ENCODE measurements at places on chromosomes 6 and 20.
A peak's percentile ranks its signal among the peaks of the same experiment; 100 is the strongest.

GRCh38 chr20:41609474-41609873, 8.7 kb downstream of the CHD6 start:
- no peak for DNase-seq

- no peak for DNase-seq
These were observed 35.8 kb downstream of the GRIK2 start for GRCh38 chr6:101429270-101429669.

DNA sequence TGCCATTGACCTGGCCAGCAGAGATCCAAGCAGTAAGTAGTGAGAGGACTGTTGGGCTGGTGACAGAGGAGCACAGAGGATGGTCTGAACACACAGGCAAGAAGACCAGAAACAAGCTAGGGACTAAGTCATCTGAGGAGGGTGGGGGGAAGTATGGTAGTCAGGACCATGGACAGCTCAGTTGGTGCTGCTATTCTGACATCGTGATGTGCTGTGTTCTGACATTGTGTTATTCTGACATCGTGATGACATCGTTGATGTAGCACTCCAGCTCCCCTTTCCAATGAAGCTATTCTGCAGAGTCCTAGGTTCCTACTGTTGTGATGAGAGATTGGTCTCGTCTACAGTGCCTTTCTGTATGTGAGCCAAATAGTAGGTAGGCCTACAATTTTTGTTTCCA, 28.7 kb downstream of the CFAP206 start:
- peak; percentile 85 for DNase-seq

DNA sequence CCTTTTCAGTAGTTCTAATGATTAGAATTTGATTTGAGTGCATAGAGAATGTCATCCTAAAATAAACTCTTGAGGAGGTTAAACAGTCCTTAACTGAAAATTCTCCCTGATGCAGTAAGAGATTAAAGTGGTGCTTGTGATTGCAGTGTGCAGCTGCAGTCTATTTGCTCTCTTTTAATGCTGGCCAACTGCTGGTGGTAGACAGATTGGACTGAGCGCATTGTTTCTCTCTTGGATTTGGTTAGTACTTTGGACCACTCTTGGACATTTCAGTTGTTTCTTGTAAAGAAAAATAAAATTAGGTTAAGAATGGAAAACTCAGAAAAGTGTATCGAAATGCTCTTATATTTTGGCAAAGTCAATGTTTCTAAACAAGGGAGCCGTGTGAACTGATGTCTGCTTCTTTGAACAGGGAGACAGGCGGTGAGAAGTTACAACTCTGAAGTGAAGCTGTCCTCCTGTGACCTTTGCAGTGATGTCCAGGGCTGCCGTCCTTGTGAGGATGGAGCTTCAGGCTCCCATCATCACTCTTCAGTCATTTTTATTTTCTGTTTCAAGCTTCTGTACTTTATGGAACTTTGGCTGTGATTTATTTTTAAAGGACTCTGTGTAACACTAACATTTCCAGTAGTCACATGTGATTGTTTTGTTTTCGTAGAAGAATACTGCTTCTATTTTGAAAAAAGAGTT, 127.2 kb downstream of the CD109 start:
- DNase-seq, result no peak

Data from ELF-1 (cell line).